PC-3 (cell line): ENCODE measurements at places on chromosomes 7 and 10. TPM values are rescaled to one million over a fixed set of nuclear protein-coding genes. Genes with fewer than 3 reads are reported as not detected.

- no peak overlapping the region for H3K27ac ChIP-seq
- no peaks in the 10 kb centered on the region for H3K36me3 ChIP-seq
- no peak for DNase-seq
Measured at GRCh38 chr7:112678626-112679025, 111.6 kb downstream of the TMEM168 start.

DNA sequence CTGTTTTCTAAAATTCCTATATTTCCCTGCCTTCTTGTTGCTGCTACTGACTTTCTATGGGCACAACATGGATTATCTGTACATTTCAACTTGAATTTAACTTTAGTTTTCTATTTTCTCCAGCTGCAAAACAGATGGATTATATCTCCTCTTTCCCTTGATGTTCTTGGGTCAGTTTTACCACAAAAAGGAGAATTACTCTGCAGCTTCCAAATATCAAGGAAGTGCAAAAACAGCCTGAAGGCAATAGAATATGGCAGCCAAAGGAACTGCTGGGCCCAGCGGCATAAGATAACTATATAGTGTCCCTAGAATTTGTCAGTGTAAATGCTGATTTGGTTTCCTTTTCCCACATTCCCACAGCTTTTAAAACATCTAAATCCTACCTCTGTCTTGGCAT, 29.1 kb downstream of the CPED1 start:
- no peak for DNase-seq
- no peak overlapping the region for H3K4me3 ChIP-seq
- no peaks in the 10 kb centered on the region for H3K27me3 ChIP-seq
- H3K36me3 ChIP-seq = no peaks in the 10 kb centered on the region

GRCh38 chr7:129597672-129598071, 13.8 kb upstream of the NRF1 start:
- DNase-seq = no peak
- no peaks in the 10 kb centered on the region for H3K36me3 ChIP-seq
- no peaks in the 10 kb centered on the region for H3K27me3 ChIP-seq
- H3K27ac ChIP-seq = no peak overlapping the region
- H3K4me1 ChIP-seq = no peaks in the 10 kb centered on the region

DNA sequence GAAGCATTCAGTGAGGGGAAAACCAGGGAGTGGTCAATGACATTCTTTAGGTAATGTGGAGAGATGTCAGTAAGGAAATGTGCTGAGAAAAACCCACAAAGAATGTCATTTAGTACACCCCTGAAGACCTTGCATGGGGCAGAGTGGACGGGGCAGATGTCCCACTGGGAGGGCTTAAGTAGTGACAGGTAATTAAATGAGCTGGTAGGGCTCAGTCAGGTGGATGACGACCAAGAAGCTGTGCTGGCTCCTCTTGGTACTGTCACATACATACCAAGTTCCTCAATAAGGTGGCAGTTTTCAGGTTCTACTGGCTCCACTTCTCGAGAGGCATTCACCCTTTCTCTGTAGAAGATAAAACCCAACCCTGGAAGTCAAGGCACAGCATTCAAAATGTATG, 1.8 kb downstream of the PON3 start:
- no peak overlapping the region for H3K27ac ChIP-seq
- DNase-seq = no peak
- no peaks in the 10 kb centered on the region for H3K36me3 ChIP-seq
- no peaks in the 10 kb centered on the region for H3K4me1 ChIP-seq
- H3K4me3 ChIP-seq = no peak overlapping the region

DNA sequence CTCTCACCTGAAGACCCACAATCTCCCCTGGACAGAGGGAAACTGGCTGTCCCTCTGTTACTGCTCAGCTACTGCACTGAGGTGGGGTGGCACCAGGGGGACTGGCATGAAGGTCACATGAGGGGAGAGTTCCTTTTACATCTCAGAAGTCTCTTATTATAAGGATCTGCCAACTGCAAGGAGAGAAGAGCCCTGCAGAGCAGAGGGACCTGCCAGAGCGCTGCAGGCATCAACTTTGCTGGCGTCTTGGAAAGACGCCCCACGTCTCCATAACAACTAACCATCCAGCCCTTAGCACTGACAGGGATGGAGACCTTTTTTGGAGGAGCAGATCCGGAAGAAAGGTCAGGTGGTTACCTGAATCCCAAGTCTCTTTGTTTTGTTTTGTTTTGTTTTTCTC, 218.6 kb downstream of the KCNMA1 start:
- no peaks in the 10 kb centered on the region for H3K36me3 ChIP-seq
- H3K4me1 ChIP-seq = peaks cover 37% of the 10 kb centered on the region
- no peak for DNase-seq
- H3K4me3 ChIP-seq = no peak overlapping the region
- no peaks in the 10 kb centered on the region for H3K27me3 ChIP-seq
- H3K27ac ChIP-seq = no peak overlapping the region

Gene AOAH
- not detected in 2 replicates for total RNA-seq

Gene HILPDA
- total RNA-seq = 25.7 and 29.1 TPM in 2 replicates

Gene ZNF736
- total RNA-seq = 2.7 and 10.7 TPM in 2 replicates

Gene TUBB8
- total RNA-seq = not detected in 2 replicates

Gene ZNF804B
- total RNA-seq = not detected in 2 replicates

Gene SUGCT
- total RNA-seq = 1.7 and 2.9 TPM in 2 replicates

Gene RSPH10B
- not detected in 2 replicates for total RNA-seq

Gene PTF1A
- not detected in 2 replicates for total RNA-seq
